ENCODE measurements at places on chromosomes 12 and 14.
A peak's percentile ranks its signal among the peaks of the same experiment; 100 is the strongest.

DNA sequence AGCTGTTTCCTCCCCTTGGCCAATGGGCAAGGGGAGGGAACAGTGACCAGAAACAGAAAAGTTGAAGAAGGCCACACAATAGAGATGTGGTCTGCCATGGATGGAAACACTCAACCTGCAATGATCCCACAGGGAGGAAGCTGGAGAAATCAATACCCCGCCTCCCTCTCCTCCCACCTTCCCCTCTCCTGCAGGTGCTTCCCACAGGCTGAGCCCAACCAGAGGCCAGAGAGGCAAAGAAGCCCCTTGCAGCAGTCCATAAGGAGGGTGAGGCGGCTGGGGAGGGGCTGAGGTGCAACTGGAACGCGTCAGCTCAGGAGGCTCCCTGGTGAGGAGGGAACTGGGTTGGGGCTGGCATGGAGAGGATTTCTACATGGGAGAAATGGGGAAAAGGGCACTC is 84.0 kb downstream of the RNF34 start:
- no peak for DNase-seq

- DNase-seq: peak; percentile 99
Measured at GRCh38 chr14:61525293-61526011, 169.9 kb upstream of the HIF1A start.

- DNase-seq: no peak
Measured at GRCh38 chr12:119659289-119659897, 8.5 kb upstream of the PRKAB1 start.

GRCh38 chr12:123743002-123743401 is 19.1 kb upstream of the DNAH10 start:
- no peak for DNase-seq

DNA sequence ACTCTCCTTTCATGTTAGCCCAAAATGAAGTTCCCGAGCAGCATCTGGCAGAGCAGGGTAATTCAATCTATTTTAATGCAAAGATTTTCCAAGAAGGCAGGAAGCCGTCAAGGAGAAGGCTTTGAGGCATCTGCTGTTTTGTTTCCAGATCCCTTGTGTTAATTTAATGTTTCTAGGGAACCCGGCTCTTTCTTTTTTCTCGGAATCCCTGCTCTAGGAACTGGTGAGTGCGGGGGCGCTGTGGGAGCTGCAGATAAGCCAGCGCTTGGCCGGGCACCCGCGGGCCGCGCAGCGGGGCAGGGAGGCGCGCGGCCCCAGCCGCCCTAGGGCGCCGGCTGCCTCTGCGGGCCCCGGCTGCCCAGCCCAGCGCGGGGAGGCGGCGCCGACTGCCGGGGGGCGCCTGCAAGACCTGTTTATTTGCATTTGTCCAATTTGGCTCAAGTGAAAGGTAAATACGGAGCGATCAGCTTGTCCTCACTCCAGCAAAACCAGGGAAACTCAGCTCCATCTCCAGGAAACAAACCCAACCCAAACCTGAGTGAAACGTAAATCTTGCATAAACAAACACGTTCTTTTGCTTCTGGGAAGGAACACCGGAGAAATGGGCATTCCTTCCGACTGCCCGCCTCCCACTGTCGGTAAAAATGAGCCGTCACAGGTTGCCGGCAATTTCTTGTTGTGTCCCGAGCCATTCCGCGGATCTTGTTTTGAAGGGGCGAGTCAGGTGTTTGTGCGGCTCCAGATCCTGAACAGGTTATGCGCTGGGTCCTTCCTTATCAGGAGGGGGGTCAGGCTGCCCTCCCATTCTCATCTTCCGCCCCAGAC is 65.1 kb downstream of the CRADD start:
- no peak for DNase-seq

GRCh38 chr14:77116172-77116817 is 18.2 kb downstream of the CIPC start:
- no peak for DNase-seq

DNA sequence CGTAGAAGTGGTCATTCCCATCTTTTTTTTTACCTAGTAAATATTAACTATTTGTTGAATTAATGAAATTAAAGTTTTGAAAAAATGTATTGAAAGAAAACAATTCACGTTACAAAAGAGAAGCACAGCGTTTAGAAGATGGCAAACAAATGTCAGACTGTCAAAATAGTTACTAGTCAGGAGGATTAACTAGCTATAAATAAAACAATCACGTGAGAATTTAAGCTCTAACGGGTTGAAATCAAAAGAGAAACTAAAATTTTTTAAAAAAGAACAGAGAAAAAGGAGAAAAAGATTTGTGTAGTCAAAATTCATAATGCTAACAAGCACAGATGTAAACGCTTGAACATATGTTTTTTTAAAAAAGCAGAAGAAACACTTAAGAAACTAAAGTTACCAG is 26.4 kb downstream of the DDHD1 start:
- DNase-seq: no peak

DNA sequence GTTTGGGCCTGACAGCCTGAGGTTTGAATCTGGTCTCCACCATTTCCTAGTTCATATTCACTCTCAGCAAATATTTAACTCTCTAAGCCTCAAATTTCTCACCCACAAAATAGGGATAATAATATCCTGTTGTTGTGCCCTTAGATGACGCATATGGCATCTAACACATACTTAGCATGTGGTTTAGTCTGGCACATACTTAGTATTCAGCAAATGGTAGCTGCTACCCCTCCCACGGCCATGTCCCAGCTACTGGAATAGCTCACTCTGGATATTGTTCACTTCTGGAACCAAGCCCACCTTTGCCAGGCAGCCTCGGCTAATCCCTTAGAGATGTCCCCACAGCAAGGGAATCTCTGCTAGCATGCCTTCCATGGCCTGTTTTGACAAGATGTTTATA is 53.3 kb downstream of the BICD1 start:
- no peak for DNase-seq

DNA sequence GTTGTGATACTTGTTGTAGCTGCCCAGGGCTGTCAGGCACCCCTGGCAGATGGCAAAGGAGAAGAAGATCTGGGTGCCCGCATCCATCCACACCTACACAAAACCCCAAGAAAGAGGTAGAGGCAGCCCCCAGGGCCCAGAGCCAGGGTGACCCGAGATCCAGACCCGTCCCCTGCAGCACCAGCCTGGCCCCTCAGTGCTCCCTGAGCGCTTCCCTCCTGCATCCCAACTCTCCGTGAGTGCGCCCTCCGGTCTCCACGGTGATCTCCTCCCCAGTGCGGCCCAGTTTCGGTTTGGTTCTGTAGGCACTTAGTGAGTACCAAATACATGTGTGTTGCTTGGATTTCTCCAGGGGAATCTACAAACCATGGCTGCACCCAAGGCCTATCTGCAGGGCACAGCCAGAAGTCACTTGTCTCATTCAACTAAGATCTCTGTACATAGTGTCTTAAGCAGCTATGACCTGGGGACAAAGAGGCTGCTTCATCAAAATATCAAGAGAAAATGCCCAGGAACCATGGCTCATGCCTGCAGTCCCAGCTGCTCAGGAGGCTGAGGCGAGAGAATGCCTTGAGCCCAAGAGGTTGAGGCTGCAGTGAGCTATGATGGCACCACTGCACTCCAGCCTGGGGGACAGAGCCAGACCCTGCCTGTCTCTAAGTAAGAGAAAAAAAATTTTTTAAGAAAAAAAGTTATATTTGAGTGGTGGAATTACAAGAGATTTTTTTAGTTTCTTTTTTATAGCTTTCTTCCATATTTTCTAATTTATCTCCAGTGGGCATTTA is 15.9 kb downstream of the SLC6A12 start:
- no peak for DNase-seq

DNA sequence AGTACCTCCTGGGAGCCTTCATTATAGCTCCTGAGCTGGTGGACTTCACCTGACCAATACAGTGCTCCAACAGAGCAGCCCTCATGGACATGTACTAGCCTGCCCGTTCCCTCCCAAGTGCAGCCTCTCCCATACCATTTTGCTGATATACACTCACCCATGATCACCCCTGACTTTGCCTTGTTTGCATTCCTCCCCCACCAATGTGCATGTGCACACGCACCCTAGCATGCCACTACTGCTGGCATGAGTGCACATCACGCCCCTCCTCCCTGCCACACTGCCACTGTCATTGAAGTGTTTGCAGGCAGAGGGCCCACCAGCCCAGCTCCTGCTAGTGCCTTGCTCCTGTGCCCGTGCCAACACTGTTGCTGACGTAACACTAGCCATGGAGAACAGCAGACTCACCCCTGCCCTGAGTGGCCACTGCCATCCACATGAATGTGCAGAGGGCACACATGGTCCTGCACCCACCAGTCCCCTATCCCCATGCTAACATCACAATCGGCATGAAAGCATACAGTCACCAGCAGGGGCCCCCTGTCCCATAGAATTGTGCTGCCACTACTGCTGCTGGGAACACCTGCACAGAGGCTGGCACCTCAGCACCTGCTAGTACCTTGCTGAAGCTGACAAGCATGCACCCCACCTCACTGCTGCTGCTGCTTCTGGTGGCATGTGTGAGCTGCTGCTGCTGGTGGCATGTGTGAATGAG is 110.3 kb downstream of the SINHCAF start:
- no peak for DNase-seq
